EH (cell line): ENCODE measurements at places on chromosomes 12 and 14.
A peak's percentile ranks its signal among the peaks of the same experiment; 100 is the strongest.

DNA sequence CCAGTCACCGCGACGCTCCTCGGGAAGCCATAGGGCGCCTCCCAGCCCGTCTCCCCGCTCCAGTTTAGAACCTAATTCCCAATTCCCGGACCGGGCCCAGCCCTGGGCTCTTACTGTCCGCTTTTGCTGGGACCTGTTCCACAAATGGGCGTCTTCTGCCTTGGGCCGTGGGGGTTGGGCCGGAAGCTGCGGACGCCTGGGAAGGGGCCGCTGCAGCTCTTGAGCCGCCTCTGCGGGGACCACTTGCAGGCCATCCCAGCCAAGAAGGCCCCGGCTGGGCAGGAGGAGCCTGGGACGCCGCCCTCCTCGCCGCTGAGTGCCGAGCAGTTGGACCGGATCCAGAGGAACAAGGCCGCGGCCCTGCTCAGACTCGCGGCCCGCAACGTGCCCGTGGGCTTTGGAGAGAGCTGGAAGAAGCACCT is 797 bp downstream of the UNG start:
- DNase-seq: peak; percentile 73

DNA sequence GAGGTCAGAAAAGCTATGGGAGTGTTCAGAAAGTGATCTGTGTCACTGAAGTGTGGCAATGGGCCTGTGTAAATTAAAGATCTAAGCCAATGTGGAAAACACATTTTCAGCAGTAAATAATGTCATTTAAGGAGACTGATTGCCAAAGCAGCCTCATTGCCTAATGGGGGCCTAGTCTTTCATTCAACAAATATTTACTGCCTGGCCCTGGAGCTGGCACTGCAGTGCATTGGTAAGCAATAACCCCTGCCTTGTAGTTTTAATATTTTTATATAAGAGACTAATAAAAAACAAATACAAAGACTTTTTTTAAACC is 326.6 kb downstream of the BTG1 start:
- no peak for DNase-seq

DNA sequence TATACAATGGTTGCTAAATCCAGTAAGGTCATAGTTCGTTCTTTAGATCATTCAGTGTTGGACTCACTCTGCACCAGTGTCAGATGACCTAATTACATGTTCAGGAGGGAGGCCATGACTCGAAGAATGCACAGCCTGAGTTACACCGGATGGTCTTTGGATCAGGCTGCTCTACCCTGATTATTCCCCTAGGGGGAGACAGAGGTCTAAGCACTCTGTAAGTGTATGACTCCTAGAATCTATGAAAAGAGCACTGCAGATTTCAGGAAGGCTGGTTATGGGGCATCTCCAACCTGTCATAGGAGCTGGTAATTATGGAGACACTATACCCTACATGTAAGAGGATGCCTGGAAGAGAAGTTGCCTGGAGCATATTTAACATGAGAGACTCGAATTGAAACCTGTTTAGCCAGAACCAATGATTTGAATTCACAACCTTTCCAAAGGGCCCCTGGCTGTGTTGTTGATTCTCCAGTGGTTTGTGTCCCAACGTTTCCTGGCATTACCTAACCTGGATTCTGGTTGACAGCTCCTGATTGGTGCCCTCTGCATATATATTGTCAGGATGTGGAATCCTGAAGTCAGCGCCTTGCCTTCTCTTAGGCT is at the start of gene MUCL1:
TSS of gene MUCL1 (plus strand) at position 584 of the 606 bp plus-strand sequence. CDS start 67 bp downstream, outside the sequence.
- peak; percentile 65 for DNase-seq

GRCh38 chr14:65396082-65396910 is 16.2 kb upstream of the FUT8 start:
- DNase-seq: no peak

GRCh38 chr12:116141110-116141832 is 136.2 kb downstream of the MED13L start:
- no peak for DNase-seq

- DNase-seq: peak; percentile 78
Observed at GRCh38 chr14:32010604-32011125, 66.4 kb upstream of the ARHGAP5 start.

DNA sequence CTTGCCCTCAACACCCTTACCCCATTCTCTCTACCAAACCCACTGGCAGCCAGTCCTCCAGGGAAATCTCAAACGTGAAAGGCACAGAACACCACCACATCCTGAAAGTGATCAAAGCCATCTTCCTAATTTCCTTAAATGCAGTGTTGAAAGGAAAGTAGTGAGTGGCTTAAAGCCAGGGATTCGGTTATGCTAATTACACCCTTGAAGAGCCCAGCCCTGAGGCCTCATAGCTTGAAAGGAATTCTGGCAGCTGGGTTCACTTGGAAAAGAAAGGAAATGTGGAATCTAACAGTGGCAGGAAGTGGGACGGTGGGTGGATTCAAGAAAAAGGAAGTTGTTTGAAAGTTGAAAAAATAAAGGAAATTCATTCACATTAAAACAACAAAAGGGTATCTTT is 73.0 kb upstream of the FICD start:
- DNase-seq: peak; percentile 25

GRCh38 chr14:64956697-64957406 is 14.3 kb upstream of the GPX2 start:
- DNase-seq: no peak

- DNase-seq: peak; percentile 7
Observed at GRCh38 chr12:1130164-1130563, 139.1 kb downstream of the ERC1 start.

DNA sequence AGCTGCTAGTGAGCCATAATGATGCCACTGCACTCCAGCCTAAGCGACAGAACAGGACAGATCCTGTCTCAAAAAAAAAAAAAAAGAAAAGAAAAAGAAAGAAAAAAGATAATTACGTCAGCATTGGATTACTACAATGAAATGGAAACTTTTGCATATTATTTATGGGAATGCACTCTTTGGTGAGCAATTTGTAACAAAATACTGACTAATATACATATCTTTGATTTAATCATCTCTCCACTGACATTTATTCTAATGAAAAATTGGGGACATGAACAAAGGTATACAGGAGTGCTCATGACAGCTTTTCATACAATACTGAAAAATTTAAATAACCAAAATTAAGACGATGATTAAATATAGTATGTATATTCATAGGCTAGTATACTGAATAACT is 27.9 kb upstream of the HECTD1 start:
- DNase-seq: no peak

DNA sequence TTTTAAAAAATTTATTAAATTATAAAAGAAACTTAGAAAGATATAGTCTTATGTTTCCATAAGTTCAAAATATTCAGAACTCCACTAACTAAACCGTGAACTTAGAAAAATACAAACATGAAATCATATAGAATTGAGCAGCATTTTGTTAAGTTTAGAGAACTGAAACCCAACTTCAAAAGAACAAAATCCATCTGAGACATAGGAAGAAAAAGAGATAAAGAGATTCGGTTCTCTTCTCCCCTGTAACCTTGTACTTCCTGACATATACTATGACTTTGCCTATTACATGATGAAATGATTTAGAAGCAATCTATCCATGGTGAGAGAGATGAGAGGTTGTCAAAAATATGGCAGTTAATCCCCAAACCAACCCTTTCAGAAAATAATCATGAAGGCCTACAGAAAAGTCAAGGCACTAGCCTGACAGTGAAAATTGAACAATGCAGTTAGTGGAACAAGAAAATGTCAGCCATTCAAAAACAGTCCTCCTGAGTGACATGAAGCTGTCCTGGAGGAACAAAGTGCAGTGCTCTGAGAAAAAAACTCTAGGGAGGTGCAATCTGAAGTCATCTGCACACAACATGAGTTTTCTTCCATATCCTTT is 44.0 kb downstream of the C12orf50 start:
- DNase-seq: no peak

GRCh38 chr14:100673085-100673806 is 53.4 kb upstream of the DLK1 start:
- DNase-seq: no peak

DNA sequence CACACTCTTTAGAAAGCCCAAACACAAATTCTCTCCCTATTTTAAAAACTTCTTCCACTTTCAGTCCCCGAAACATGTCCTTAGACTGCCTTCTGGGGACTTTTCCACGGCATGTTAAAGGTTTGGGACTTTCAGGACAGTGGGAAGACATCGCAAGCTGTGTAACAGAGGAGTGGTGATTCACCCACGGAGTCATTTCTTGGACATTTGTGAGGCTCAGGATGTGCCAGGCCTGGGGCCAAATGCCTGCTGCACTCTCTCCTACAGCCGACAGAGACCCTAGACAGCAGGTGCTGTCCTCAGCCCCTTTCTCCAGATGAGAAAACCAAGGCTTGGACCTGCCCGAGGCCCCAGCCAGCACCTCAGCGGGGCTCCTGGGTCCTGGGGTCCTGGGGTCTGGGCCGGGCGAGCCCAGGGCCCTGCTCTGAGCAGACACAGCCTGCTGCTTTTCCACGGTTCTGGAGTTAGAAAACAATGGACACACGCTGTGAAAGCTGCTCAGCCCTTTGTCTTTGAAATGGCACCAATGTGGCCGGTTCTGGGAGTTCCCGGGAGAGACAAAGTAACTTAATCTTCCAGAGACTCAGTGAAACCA is 370.2 kb upstream of the SFSWAP start:
- DNase-seq: no peak

- DNase-seq: no peak
Observed at GRCh38 chr14:89537911-89538310, 120.9 kb upstream of the FOXN3 start.

- no peak for DNase-seq
Observed at GRCh38 chr14:24055971-24056799, 4.4 kb downstream of the CARMIL3 start.

- DNase-seq: no peak
Observed at GRCh38 chr12:118127867-118128266, 8.1 kb upstream of the PEBP1 start.

DNA sequence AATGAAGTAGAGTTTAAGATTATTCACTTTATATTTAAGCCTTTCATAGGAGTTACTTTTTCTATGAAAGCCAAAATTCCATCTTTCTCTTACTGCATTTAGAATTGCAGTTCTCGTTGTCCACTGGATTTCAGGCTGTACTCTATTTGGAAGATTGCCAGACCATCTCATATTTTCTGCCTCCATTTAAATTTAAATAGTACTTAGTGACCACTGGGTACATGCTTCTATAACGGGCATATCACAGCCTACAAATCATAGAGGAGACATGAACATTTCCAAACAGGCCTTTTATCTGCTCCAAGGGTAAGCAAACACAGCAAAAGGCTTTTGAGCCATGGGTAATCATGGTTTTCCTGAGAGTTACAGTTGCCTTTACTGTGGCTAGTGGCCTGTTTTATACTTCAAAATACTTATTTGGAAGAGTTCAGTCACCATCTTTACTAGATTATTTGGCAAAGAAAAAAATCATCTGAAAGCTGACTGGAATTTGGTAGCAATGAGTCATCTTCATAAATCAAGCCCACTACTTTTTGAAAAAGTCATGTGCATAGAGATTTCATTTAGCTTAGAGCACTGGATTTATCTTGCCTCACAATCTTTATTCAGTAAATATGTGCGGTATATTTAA is 15.7 kb downstream of the ANO6 start:
- peak; percentile 88 for DNase-seq

- no peak for DNase-seq
Observed at GRCh38 chr12:61999311-61999710, 260.9 kb upstream of the USP15 start.

DNA sequence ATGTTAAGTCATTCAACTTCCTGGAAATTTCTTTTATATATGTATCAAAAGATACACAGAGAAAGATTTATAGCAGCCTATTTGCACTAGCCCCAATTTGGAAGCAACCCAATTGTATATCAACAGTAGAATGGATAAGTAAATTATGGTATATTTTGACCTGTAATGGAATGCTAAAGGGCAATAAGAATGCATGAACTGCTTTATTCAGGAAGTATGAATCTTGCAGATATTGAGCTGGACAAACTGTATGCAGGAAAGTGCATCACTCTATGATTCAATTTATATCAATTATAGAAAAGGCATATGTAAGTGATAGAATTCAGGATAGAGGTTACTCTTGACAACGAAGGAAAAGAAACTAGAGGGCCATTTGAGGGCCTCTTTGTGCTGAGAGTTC is 913.1 kb upstream of the FBXO33 start:
- DNase-seq: no peak

DNA sequence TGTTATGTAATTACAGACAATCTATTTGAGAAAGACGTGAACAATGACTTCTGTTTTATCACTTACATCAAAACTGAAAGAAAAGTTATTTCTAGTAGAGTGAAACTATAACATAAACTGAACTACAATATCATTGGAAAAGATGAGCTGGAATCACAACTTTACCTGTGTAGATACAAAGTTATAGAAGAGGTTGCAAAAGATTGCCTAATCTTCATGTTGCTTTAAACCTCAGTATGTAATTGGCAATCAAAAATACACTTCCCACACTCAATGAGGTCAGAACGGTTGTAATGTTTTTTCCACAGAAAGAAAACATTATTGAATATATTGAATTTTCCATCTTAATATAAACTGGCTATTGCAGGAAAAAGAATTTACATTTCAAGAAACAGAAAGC is 37.7 kb upstream of the GXYLT1 start:
- no peak for DNase-seq

DNA sequence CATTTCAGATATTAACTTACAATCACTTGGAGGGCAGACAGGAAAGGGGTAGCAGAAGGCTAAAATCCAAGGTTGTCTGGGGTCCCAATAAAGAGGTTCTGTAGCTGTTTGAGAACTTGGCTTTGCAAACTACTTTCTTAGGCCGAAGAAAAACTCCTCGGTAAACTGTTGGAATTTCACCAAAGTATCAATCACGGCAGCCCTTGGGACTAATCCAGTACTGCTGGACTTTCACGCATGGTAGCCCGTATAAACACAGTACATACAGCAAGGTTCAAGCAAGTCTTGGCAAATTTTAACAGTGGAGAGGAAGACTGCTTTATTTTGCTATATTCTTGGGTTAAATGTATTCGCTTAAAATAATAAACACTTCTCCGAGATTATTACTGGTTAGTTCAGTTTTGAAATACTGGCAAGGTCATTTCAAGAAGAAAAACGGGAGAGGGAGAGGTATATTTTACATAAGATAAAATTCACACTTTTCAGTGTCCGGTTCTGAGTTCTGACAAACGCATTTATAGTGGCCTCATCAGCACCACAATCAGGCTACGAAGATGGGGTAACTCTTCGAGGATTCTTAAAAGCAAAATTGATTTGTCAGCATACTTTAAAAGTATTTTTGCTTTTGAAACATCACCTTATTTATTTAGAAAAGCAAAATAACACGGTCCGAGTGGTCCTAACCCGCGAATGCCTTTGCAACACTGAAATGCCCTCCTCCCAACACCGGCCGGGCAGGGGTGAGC is 1.3 kb downstream of the SETD3 start:
- DNase-seq: no peak

- no peak for DNase-seq
Observed at GRCh38 chr14:99790201-99790977, 2.8 kb upstream of the EML1 start.
